Fibroblast of skin of scalp (primary cell): ENCODE measurements at places on chromosomes 1 and 21.
A peak's percentile ranks its signal among the peaks of the same experiment; 100 is the strongest.

- DNase-seq = no peak
Measured at GRCh38 chr1:20403423-20404145, 82.4 kb downstream of the CAMK2N1 start.

- no peak for DNase-seq
Measured at GRCh38 chr1:223642237-223642636, 23.3 kb downstream of the CAPN8 start.

- no peak for DNase-seq
Measured at GRCh38 chr1:45498279-45498678, 1.6 kb downstream of the CCDC163 start.

DNA sequence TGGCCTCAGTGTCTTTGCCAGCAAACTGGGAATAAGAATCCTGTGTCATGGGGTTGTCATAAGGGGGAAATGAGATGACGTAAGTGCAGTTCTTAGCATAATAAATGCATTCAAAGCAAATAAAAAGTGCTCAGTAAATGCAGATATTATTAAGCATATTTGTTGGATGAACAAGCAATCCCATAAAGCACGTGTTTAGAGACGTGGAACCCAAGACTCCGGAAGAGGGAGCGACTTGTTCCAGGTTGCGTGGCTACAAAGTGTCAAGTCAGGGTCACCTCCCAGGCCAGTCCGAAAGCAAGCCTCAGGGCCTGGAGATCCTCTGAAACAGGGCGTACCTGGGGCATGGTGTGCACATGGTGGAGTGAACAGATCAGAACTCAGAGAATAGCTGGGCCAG is 58.0 kb upstream of the LAPTM5 start:
- DNase-seq = no peak

DNA sequence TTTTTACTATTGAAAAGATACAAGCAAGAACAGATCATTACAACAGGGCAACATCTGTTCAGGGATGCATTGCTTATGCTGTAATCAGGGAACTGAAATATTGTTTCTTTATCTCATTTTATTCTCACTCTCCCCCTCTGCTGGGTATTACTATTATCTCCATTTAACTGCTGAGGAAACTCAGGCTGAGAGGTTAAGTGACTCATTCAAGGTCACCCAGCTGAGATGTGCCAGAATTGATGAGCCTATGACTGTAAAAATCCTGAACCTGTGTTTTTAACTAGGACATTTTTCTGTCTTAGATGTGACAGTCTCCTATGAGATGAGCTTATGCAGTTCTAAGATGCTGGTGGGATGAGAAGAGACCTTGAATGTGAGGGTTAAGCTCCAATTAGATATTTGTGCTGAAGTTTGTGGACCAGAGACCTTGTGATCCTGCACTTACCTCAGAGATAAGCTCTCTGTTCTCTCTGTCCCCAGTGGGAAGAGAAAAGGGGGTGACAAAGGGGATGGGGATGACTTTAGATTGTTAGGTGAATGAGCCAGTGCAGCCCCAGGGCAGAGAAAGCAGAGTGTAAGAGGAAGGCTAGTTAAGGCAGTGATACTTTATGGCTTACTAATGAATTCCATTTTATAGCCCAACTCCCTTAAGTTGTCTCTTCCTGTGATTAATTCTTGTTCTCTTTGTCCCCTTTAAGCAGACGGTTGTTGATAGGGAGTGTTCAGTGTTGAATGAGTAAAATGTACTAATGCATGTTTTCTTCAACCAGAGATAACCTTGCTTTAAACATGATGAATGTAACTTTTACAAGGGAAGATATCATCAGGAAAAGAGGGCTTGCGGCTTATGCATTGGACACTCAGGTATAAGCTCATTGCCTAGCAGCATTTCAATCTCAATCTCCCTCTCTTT is 111.4 kb downstream of the HLX start:
- peak; percentile 65 for DNase-seq

DNA sequence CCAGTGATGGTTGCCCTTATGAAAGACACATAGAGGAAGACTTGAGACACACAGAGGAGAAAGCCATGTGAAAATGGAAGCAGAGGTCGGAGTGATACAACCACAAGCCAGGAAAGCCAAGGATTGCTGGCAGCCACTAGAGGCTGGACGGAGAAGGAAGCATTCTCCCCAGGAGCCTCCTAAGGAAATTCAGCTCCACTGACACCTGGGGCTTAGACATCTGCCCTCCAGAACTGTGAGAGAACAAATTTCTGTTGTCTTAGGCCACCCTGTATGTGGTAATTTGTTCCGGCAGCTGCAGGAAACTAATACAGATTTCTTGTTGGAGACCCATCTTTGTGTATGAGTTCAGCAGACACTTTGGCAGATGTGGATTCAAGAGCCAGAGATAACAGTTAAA is 126.9 kb upstream of the ATP1A1 start:
- DNase-seq = no peak

DNA sequence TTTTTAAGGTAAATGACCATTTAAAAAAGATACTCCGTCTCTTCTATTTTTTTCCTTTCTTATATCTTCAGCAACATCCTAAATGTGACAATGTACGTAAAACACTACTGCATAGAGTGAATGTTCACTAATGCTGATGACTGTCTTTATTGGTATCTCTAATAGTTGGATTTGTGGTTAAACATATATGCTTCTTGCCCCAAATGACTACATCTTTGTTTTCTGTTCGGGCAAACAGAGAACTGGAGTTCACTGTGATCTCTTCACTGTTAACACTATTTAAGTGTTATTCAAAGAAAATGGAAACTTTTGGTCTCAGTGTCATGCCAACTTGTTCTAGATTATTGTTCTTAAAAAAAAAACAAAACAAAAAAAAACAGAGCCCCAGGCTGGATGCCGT is 109.4 kb downstream of the KIF26B start:
- peak; percentile 70 for DNase-seq

DNA sequence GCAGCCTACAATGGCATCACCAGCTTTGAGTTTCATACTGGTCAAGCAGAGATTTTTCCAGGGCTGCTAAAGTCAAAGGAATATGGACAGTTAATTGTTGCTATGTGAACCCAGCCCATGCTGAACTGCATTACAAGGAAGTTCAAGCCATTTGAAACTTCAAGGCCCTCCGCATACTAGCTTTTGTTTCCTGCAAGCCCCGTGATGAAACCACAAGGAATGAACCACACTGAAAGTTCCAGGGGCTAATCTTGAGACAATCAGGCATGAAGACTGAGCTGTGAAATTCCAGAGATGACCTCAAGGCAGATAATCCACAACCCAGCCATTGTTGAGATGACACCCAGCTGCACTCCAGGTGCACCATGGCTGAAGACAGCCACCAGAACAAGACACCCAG is 180.8 kb downstream of the C1orf21 start:
- DNase-seq = peak; percentile 53
